ENCODE measurements at places on chromosomes 7 and 10.
A peak's percentile ranks its signal among the peaks of the same experiment; 100 is the strongest.

GRCh38 chr10:119445311-119445934 lies 97.1 kb downstream of the RGS10 start:
- DNase-seq: peak; percentile 89

DNA sequence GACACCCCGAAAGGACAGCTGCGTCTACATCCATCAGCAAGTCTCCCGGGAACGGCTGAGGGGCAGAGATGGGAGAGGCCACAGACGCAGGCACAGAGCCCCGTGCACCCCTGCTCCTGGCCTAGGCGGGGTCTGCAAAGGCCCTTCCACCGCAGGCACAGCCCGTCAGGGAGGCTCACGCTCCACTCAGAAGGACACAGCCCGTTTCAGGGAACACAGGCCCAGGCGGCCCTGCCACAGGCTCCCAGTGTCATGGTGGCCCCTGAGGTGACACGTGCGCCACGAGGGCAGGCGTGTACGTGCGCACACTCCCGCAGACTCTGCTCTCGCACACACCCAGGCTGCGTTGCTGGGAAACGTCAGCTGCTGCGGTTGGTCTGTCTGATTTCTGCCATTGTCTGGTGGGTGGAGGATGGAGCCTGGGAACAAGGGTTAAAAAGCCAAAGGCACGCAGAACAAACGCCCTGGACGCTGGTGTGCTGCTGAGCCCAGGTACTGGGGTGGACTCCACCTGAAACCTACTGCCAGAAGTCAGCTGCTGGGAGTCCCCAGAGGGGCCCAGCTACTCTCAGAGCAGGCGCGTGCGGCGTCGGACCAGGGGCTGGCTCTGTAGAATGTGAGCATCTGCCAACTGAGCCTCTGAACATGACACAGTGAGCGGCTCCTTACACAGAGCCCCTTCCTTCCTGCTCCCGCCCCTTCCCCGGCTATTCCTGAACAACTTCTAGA lies 13.1 kb downstream of the GPER1 start:
- DNase-seq: no peak

GRCh38 chr7:112994656-112995055 lies 92.0 kb downstream of the GPR85 start:
- no peak for DNase-seq

- DNase-seq: peak; percentile 23
These were observed 1.1 kb downstream of the RHOBTB1 start for GRCh38 chr10:60942788-60943315.

- no peak for DNase-seq
These were observed 81.3 kb downstream of the VWDE start for GRCh38 chr7:12322284-12322902.

DNA sequence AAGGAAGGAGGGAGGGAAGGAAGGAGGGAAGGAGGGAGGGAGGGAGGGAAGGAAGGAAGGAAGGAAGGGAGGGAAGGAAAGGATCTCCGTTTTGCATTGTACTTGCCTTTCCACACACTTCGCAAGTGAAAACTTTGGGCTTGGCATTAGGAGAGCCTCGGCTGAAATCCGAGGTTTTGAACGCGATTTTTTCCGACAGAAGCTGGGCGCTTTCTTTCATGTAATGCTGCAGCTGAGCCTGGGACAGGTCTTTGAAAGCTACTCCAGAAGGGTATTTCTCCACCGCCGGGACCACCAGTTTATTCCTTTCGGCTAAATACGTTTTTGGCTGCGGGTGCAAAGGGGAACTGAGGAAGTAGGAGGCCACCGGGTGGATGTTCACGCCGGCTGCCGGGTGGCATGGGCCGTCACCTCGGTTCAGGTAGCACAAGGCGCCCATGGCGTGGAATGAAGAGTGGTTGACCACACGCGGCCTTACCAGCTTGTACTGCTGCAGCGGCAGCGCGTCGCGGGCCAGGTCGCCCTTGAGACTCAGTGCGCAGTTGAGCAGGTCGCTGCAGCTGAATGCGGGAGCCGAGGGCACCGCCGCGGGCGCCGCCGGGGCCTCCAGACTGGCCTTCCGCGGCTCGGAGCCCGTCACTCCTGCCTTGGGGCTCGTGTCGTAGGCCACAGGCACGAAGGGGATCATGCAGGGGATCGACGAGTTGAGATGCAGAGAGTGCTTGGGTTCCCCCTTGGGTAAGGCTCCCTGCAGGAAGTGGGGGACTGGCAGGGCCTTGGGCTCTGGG lies 825 bp downstream of the FEZF1 start:
- DNase-seq: no peak

DNA sequence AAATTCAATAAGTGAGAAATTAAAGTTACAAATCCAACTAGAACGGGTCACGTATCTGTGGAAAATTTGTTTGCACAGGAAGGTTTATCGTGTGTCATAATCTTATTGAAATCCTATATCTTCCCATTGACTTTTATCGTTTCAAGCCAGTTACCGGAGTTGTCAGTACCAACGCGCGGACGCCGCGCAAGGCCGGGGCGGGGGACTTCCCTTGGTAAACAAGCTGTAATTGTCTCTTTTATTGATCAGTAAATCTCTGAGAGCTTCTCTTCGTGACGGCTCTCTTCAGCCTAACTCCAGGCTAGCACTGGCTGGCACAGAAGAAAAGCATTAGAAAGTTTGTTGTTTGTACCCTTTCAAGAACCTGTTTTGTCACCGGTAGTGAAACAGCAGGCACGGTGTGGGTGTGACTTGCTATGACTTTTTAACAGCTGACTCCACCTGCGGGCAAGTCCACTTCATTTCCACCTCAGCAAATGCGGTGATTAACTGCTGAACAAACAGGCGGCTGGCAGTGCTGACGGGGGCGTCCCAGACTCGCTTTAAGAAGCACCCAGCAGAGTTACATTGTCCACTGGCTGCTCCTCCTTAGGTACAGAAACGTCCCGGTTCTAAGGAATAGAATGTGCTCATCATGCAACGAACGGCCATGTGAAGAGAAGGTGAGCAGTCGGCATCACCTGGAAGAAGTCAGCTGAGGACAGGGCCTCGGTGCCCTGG lies 215.8 kb downstream of the MAD1L1 start:
- no peak for DNase-seq
